ENCODE measurements at places on chromosomes 13 and 19. TPM values are rescaled to one million over a fixed set of nuclear protein-coding genes. Genes with fewer than 3 reads are reported as not detected.

The FFAR3 gene
- polyA plus RNA-seq: 1.5 TPM

The S1PR2 gene
- polyA plus RNA-seq: 2.0 TPM

The KLF5 gene
- polyA plus RNA-seq: 7.3 TPM

The PSG7 gene
- not detected for polyA plus RNA-seq

The ARHGEF1 gene
- 139 TPM for polyA plus RNA-seq

The C13orf42 gene
- polyA plus RNA-seq: not detected

The MYDGF gene
- 80.6 TPM for polyA plus RNA-seq

DNA sequence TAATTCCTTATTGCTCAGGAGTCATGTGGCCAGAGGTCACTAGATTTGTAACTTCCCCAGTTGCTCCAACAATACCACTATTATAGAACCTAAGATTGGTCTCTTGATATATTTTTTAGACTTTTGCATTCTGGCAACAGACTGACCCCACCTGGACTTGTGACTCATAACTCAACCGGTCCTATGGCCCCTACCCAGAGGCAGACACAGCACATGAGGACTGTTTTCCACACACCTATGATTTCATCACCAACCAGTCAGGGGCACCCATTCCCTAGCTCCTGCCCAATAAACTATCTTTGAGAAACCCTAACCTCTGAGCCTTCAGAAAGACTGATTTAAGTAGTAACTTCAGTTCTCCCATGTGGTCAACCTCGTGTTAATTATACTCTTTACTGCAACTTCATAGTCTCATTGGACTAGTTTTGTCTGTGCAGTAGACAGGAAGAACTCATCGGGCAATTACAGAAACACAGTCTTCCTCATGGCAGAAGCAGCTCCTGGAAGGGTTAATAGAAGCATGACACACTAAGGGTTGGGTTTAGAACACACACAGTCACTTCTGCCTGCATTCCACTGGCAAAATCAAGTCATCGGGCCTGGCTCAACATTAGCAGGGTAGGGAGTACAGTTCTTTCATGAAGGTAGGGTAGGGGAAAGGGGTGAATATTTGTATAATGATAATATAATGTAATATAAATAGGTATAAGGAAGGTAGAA lies 251.8 kb downstream of the UQCRFS1 start:
- no peak overlapping the region for H3K4me3 ChIP-seq
- H3K27me3 ChIP-seq: no peaks in the 10 kb centered on the region
- no peaks in the 10 kb centered on the region for H3K4me1 ChIP-seq
- no peak overlapping the region for H3K27ac ChIP-seq

DNA sequence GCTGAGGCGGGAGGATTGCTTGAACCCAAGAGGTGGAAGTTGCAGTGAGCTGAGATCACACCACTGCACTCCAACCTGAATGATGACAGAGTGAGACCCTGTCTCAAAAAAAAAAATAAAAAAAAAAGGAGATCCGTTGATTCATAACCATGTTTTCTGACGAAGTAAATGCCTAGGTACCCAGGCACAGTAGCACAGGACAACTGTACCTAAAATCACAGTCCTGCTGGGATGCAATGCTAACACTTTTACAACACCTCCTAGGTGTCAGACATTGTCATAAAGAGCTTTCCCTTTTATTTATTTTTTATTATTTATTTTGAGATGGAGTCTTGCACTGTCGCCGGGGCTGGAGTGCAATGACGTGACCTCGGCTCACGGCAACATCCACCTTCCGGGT lies 2.5 kb upstream of the TTC9B start:
- H3K4me3 ChIP-seq: no peak overlapping the region
- no peaks in the 10 kb centered on the region for H3K4me1 ChIP-seq
- no peaks in the 10 kb centered on the region for H3K36me3 ChIP-seq
- H3K27me3 ChIP-seq: no peaks in the 10 kb centered on the region
- no peak for DNase-seq

DNA sequence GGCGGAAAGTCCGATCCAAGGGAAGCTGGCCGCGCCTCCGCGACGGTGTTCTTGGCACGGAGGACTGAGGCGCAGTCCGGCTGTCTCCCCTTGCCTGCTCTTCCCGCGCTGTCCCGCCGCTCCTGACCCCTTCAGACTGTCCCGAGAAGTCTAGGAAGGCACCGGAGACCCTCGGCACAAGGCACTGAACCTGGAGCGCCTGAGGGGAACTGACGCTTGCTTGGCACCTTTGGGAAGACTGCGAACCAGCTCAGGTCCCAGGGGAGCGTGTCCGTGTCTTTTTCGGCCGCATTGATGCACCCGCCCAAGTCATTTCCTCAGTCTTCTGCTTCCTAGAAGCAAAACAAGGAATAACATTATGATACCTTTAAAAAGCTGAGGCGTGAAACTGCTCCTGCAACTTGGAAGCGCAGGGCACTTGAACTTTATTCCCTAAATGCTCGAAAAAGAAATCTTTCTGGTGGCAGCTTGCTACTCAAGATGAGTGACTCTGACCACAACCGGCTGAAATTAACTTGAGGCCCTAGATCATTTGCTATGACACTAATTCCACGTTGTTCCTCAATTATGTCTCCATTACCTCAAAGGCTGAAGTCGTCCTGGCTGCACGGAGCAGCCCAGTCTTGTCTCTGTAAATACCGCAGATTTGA lies 735 bp upstream of the FLT1 start:
- no peak for DNase-seq
- no peak overlapping the region for H3K27ac ChIP-seq
- H3K36me3 ChIP-seq: no peaks in the 10 kb centered on the region
- peaks cover 5% of the 10 kb centered on the region for H3K4me1 ChIP-seq
- H3K27me3 ChIP-seq: peaks cover 7% of the 10 kb centered on the region

DNA sequence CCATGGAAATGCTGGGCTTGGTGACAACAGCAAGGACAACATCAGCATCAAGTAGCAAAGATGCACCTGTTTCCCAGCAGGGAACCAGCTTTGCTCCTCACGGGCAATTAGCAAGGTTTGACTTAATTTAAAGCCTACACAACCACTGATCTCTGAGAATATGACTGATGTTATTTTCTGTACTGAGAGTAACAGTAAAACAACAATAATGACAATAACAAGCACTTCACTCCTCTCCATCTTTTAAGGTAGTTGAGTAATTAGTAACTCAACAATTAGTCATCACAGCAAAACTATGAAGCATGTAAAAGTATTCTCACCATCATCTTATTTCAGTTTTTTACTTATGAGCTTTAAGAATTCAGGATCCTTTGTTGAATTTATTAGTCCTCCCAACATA lies 37.3 kb downstream of the ENOX1 start:
- H3K4me3 ChIP-seq: no peak overlapping the region
- no peak for DNase-seq
- no peak overlapping the region for H3K27ac ChIP-seq
- H3K4me1 ChIP-seq: no peaks in the 10 kb centered on the region

DNA sequence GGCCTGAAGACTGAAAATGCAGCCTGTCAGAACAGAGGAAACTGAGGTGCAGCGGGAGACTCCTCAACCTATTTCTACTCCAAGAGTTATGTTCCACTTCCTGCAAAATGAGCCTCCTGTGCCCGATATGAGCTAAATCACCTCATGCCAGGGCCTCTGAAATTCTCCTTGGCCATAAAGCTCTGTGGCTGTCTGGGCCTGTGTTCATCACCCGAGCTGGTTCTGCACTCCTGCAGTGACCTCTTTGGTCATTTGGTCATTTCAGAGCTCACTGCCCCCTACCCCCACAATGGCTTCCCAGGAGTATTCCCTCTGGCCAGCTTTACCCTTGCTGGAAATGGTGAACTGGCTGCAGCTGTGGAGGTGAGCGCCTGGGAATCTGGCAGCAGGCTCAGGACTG lies 51.7 kb upstream of the SERPINE3 start:
- peaks cover 4% of the 10 kb centered on the region for H3K4me1 ChIP-seq
- no peak for DNase-seq
- H3K4me3 ChIP-seq: no peak overlapping the region
- H3K27ac ChIP-seq: no peak overlapping the region
- no peaks in the 10 kb centered on the region for H3K36me3 ChIP-seq

- no peak overlapping the region for H3K4me3 ChIP-seq
- DNase-seq: no peak
- no peaks in the 10 kb centered on the region for H3K4me1 ChIP-seq
- no peaks in the 10 kb centered on the region for H3K27me3 ChIP-seq
Observed at GRCh38 chr13:79901336-79901735, 420.4 kb downstream of the NDFIP2 start.

DNA sequence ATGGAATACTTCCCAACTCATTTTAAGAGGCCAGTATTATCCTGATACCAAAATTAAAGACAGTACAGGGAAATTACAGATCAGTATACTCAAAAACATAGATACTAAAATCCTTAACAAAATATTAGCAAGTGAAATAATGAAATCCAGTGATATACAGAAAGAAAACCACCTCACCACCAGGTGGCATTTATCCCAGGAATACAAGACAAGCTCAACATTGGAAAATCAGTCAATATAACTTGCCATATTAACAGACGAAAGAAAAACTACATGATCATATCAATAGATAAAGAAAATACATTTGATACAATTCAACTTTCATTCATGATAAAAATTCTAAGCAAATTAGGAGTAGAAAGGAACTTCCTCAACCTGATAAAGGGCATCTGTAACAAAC lies 6.7 kb upstream of the GNA15 start:
- no peaks in the 10 kb centered on the region for H3K27me3 ChIP-seq
- H3K36me3 ChIP-seq: no peaks in the 10 kb centered on the region
- H3K27ac ChIP-seq: no peak overlapping the region

DNA sequence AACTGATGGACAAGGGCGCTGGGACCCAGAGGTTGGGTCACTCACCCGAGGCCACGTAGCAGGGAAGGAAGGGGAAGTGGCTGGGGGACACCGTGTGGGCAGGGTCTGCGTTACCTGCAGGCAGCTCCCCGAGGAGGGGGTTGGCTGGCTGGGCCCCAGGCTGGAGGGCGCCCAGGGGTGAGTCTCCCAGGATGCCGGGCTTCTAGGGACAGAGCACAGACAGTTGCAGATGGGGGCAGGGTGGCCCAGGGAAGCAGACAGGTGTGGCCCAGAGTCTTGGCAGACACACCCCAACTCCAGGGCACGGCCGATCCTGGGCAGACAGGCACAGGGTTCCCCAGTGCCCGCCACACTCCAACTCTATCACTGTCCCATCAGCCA lies 5.6 kb upstream of the FDX2 start:
- H3K27ac ChIP-seq: no peak overlapping the region
- H3K27me3 ChIP-seq: no peaks in the 10 kb centered on the region
- H3K4me1 ChIP-seq: no peaks in the 10 kb centered on the region
- DNase-seq: no peak

- peak; percentile 30 for DNase-seq
- H3K4me3 ChIP-seq: peak overlapping the region; percentile 50
- no peaks in the 10 kb centered on the region for H3K36me3 ChIP-seq
- H3K27ac ChIP-seq: peak overlapping the region; percentile 92
- H3K4me1 ChIP-seq: peaks cover 27% of the 10 kb centered on the region
- H3K27me3 ChIP-seq: no peaks in the 10 kb centered on the region
Observed at GRCh38 chr19:23394511-23394910, 760 bp downstream of the ZNF91 start.

GRCh38 chr19:17002455-17002854 lies 24.2 kb downstream of the CPAMD8 start:
- no peak overlapping the region for H3K27ac ChIP-seq
- H3K4me3 ChIP-seq: no peak overlapping the region
- no peaks in the 10 kb centered on the region for H3K4me1 ChIP-seq
- H3K27me3 ChIP-seq: no peaks in the 10 kb centered on the region
- DNase-seq: no peak
- no peaks in the 10 kb centered on the region for H3K36me3 ChIP-seq

DNA sequence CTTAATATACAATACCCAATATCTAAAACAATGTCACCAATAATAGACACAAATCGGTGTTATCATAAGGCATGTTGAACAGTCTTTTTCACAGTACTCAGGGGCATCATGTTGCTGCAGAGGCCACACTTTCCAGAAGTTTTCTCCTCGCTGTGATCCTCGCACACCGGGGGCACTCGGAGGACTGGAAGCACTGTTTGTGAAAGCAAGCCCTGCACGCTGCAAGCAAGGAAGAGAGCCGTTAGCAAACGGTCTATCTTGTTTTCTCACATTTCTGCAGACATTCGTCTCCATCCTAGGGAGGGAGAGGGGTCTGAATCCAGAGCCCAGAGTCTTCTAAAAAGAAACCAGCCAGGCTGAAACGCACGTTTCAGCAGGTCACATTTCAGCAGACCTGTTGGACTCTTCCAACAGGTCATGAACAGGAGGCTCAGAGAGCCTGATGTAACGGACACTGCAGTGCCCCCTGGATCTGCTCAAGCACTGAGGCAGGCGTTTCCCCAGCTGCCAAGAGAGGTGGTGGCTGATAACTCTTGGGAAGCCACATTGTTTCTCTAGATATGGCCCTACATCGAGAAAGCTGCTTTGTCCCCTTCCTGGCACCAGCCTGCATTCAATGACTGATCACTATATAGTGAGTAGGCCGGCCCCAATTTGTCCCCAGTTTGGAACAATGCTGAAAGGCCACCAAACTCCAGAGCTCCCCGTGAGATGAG lies 43.6 kb downstream of the RUBCNL start:
- DNase-seq: no peak

GRCh38 chr19:41276231-41276630 lies 12.1 kb downstream of the HNRNPUL1 start:
- no peak overlapping the region for H3K27ac ChIP-seq

DNA sequence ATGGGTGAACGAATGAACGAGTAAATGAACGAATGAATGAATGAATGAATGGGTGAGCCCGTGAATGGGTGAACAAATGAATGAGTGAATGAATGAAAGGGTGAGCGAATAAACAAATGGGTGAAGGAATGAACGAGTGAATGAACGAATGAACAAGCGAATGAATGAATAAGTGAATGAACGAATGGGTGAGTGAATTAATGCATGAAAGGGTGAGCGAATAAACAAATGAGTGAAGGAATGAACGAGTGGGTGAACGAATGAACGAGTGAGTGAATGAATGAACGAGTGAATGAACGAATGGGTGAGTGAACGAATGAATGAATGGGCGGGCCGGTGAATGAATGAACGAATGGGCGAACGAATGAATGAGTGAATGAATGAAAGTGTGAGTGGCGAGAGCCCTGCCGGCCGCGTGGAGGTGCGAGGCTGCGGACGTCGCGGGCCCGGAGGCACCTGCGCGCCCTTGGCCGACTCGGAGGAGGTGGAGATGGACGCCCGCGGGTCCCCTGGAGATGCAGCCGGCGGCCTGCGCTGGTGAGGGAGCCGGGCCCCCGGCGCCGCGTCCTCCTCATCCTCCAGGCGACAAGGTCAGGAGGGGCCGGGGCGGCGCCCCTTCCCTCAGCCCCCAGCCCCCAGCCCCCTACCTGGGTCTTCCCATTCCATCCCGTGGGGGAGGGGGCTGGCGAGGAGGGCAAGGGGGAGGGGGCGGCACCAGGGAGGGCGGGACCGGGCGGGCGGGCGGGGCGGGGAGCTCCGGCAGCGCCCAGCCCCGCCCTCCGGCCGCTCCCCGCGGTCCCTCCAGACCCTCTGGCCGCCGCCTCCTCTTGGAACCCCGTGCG lies 15.4 kb downstream of the ANKRD24 start:
- H3K27me3 ChIP-seq: no peaks in the 10 kb centered on the region
- DNase-seq: no peak
- no peaks in the 10 kb centered on the region for H3K36me3 ChIP-seq

DNA sequence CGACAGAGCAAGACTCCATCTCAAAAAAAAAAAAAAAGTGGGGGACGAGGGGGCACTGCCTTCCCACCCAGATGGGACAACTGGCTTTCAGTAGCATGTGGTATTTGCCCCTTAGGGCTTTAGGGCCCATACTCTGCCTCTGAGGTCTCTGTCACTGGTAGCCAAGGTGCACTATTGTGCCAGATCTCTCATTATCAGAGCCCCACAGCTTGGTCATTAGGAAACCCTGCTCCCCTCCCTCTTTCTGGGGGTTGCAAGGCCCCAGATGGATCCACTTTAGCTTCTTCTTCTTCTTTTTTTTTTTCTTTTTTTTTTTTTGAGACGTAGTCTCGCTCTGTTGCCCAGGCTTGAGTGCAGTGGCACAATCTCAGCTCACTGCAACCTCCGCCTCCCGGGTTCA lies 11.2 kb upstream of the ZNF358 start:
- H3K27me3 ChIP-seq: no peaks in the 10 kb centered on the region
- no peak overlapping the region for H3K27ac ChIP-seq
- H3K36me3 ChIP-seq: no peaks in the 10 kb centered on the region
- no peak for DNase-seq

Data from pancreas (tissue), 10 donors.